ENCODE measurements at places on chromosomes 7 and 10. TPM values are rescaled to one million over a fixed set of nuclear protein-coding genes. Genes with fewer than 3 reads are reported as not detected.

Gene OR2A12
- not detected for total RNA-seq

- no peak overlapping the region for H3K4me3 ChIP-seq
- no peaks in the 10 kb centered on the region for H3K36me3 ChIP-seq
- DNase-seq, result no peak
- no peak overlapping the region for H3K27ac ChIP-seq
These were observed 55.8 kb downstream of the AKR1C4 start for GRCh38 chr10:5252177-5253037.

DNA sequence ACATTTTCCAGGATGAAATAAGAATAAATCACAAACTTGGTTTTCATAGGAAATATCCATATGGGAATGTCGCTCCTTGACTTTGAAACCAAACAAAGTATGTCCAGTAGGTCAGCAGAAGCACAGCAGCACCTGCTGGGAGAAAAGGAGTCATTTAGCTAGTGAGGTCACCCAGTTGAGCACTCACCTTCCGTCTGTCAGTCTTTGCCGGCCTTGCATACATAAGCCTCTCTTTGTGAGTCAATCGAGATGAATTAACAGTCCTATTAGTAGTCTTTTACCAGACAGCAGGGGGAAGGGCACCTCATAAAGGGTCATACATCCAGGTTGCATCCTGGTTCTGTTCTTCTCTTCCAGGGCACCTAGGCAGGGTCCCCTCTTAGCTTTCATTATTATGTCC is 232.5 kb upstream of the FZD1 start:
- no peak for DNase-seq
- H3K36me3 ChIP-seq, result no peaks in the 10 kb centered on the region
- H3K27me3 ChIP-seq, result no peaks in the 10 kb centered on the region
- H3K27ac ChIP-seq, result no peak overlapping the region

DNA sequence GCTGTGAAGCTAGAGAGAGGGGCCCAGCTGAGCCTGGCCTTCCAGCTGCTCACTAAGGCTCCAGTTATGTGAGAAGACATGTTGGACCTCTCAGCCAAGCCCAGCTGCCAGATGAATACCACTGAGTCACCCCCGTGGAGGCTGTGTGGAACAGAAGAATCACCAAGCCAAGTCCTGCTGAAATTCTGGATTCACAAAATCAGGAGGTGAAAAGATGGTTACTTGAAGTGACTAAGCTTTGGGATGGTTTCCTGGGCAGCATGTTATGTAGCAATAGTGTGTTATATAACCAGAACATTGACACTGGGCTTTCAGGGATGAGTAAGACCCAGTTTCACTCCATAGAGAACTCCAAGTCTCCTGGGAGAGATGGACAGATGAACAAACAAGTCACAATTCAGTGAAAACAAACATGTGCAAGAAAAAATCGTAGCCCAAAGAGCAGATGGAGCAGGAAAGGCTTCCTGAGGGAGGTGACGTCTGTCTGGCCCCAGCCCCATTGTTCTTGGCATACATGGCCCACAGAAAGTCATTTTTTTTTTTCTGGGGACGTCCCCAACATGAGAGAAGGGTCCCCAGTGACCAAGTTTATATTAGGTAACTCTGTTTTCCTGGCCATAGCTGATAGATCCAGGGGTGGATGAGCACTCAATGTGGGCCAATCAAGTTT is 64.1 kb upstream of the PDZD8 start:
- no peaks in the 10 kb centered on the region for H3K36me3 ChIP-seq
- H3K4me1 ChIP-seq, result peaks cover 13% of the 10 kb centered on the region
- H3K27me3 ChIP-seq, result no peaks in the 10 kb centered on the region
- H3K27ac ChIP-seq, result no peak overlapping the region
- no peak overlapping the region for H3K4me3 ChIP-seq
- DNase-seq, result no peak

DNA sequence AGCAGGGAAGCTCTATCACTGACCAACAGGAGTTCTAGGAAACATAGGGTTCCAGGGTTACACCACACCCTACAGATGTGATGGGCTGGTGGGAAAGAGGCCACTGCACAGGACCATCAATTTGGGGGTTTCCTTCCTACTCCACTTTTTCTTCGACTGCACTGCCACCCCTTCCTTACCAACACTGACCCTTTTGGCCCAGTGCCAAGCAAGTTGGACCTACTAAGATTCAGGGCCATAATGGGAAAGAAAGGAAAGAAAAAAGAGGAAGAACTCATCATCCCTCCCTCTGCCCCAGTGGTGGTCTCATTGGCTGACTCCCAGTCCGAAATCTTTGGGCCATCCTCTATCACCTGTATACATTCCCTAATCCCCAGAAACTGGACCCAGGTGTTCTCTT is 6.1 kb upstream of the PLEKHS1 start:
- H3K4me3 ChIP-seq, result no peak overlapping the region
- H3K36me3 ChIP-seq, result no peaks in the 10 kb centered on the region
- no peaks in the 10 kb centered on the region for H3K27me3 ChIP-seq
- DNase-seq, result no peak
- H3K4me1 ChIP-seq, result no peaks in the 10 kb centered on the region

GRCh38 chr7:1136841-1137516 is 23.0 kb downstream of the ZFAND2A start:
- no peak for DNase-seq
- peaks cover 8% of the 10 kb centered on the region for H3K4me1 ChIP-seq
- no peaks in the 10 kb centered on the region for H3K36me3 ChIP-seq
- H3K4me3 ChIP-seq, result peak overlapping the region; percentile 74

Gene DPYSL4
- 0.28 TPM for total RNA-seq

- DNase-seq, result peak; percentile 36
- peaks cover 12% of the 10 kb centered on the region for H3K4me1 ChIP-seq
- H3K27ac ChIP-seq, result no peak overlapping the region
- H3K4me3 ChIP-seq, result peak overlapping the region; percentile 44
- H3K36me3 ChIP-seq, result no peaks in the 10 kb centered on the region
These were observed 22.9 kb upstream of the ELFN1 start for GRCh38 chr7:1646957-1647891.

Gene ZNF804B
- not detected for total RNA-seq

Gene RUFY2
- 27.5 TPM for total RNA-seq

GRCh38 chr7:71255537-71256178 is 123.7 kb downstream of the GALNT17 start:
- peaks cover 4% of the 10 kb centered on the region for H3K4me1 ChIP-seq
- H3K36me3 ChIP-seq, result no peaks in the 10 kb centered on the region
- no peak overlapping the region for H3K4me3 ChIP-seq
- H3K27me3 ChIP-seq, result no peaks in the 10 kb centered on the region
- no peak for DNase-seq
- no peak overlapping the region for H3K27ac ChIP-seq

DNA sequence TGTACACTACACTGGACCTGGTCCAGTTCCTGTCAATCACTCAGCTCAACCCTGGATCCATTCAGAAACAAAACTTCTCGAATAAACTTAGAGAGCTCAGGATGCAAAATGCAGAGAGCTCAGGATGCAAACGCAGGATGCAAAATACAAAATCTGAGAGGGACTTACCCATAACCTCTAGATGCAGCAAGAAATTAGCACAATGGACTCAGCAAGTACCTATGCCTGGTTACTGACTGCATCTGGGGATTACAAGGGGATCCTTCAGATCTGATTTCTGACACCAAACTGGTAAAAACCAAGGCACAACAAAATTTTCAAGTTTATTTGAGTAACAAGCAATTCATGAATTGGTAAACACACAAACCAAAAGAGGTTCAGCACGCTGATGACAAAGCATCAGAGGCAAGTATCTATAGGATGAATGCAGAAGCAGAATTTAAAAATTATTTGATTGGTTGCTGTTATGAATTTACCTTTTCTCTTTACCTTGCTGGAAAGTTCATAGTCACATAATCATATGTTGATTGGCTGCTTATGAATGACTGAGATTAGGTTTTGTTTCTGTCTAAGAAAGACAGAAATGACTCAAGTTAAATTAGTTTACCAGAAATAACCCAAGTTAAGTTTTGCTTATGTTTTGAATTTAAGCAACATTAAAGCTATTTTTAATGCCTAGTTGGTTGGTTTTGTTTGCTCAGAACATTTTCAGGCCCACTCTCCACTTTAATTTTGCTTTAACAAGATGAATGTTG is 11.4 kb downstream of the GIMAP6 start:
- no peaks in the 10 kb centered on the region for H3K36me3 ChIP-seq
- H3K4me1 ChIP-seq, result no peaks in the 10 kb centered on the region
- no peak overlapping the region for H3K4me3 ChIP-seq
- no peak for DNase-seq
- H3K27ac ChIP-seq, result no peak overlapping the region

GRCh38 chr10:13844651-13845050 is 257.9 kb downstream of the PRPF18 start:
- H3K4me3 ChIP-seq, result no peak overlapping the region
- DNase-seq, result no peak
- no peaks in the 10 kb centered on the region for H3K27me3 ChIP-seq
- no peaks in the 10 kb centered on the region for H3K36me3 ChIP-seq

- H3K27me3 ChIP-seq, result no peaks in the 10 kb centered on the region
- DNase-seq, result no peak
- H3K4me1 ChIP-seq, result no peaks in the 10 kb centered on the region
- H3K27ac ChIP-seq, result no peak overlapping the region
- H3K36me3 ChIP-seq, result no peaks in the 10 kb centered on the region
- H3K4me3 ChIP-seq, result no peak overlapping the region
These were observed 285.5 kb downstream of the HPSE2 start for GRCh38 chr10:98950106-98950505.

Gene MICU1
- 37.4 TPM for total RNA-seq

DNA sequence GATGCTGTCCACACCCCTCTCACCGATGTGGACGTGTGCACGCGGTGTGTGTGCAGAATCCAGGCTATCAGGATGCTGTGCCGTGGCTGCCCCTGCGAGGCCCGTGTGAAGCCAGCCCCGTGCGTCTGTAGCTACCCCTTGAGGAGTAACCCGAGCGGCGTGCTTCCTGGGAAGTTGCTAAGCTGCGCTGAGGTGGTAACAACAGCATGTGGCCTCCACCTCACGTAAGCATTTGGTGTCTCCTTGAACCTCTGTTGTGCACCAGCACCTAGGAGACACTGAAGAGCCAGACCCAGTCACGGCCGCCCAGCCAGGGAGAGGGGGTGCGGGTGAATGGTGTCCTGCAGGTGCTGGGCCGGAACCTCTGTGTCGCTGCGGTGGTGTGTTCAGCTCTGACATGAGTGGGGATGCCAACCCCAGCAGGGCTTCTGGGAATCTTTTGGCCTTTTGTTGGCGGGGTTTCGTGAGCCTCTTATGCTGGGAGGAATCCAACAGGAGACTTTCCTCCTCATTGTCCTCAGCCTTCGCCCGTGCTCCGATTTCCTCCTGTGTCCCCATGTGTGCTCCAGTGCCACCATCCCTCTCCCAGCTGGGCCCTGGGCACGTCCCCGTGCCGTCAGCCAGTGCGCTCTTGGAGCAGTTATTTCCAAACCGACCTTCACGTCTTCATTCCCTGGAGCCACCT is 60.4 kb downstream of the DNAJB6 start:
- H3K27me3 ChIP-seq, result no peaks in the 10 kb centered on the region
- H3K27ac ChIP-seq, result peak overlapping the region; percentile 82
- H3K4me1 ChIP-seq, result peaks cover 16% of the 10 kb centered on the region
- H3K36me3 ChIP-seq, result peaks cover 7% of the 10 kb centered on the region
- H3K4me3 ChIP-seq, result peak overlapping the region; percentile 54

GRCh38 chr7:17651863-17652385 is 288.4 kb downstream of the SNX13 start:
- H3K27ac ChIP-seq, result peak overlapping the region; percentile 55
- H3K4me3 ChIP-seq, result no peak overlapping the region
- peaks cover 17% of the 10 kb centered on the region for H3K4me1 ChIP-seq
- no peak for DNase-seq
- H3K27me3 ChIP-seq, result no peaks in the 10 kb centered on the region
- no peaks in the 10 kb centered on the region for H3K36me3 ChIP-seq

Gene PAX4
- not detected for total RNA-seq

Gene SSC4D
- 3.2 TPM for total RNA-seq

DNA sequence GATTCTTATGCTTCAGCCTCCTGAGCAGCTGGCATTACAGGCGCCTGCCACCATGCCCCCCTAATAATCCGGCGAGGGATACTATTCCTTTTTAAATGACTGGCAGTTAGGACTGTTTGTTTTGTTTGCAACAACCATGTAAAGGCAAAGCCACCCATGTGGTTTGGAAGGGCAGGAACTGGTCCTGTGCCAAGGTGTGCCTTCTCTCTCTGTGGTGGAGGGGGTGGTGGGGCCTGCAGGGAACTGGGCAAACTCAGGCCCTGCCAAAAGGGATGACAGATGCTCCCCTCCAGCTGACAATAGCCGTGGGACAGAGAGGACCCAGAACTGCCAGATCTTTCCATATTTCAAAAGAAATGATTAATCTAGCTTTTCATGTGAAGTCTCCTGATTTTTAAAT is 23.5 kb upstream of the WAPL start:
- H3K27ac ChIP-seq, result no peak overlapping the region
- H3K4me3 ChIP-seq, result no peak overlapping the region

Gene LIPF
- not detected for total RNA-seq

DNA sequence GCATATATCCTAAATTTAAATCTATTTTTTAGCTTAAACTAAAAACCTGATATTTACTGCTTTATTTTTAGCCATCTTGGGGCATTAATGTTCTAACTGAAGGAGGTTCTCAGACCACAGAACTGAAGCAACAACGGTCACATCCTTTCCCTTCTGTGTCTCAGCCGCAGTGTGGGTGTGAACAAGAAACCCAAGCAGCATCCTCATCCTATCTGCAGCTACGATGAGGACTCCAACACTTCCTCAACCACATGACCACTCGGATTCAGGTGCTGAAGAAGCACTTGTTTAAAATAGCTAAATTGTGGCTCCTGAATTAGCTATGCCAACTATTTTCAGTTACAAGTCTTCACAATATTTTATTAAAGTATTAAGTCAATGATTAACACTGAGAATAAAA is 5.3 kb downstream of the ESYT2 start:
- H3K27ac ChIP-seq, result peak overlapping the region; percentile 34
- H3K4me1 ChIP-seq, result peaks cover 69% of the 10 kb centered on the region
- DNase-seq, result no peak
- no peaks in the 10 kb centered on the region for H3K36me3 ChIP-seq
- H3K4me3 ChIP-seq, result no peak overlapping the region
- no peaks in the 10 kb centered on the region for H3K27me3 ChIP-seq

- peaks cover 17% of the 10 kb centered on the region for H3K36me3 ChIP-seq
- no peaks in the 10 kb centered on the region for H3K27me3 ChIP-seq
- H3K4me1 ChIP-seq, result no peaks in the 10 kb centered on the region
- no peak overlapping the region for H3K27ac ChIP-seq
- DNase-seq, result no peak
These were observed 12.6 kb downstream of the TOMM7 start for GRCh38 chr7:22809902-22810642.

All from thoracic aorta (tissue), 2 donors.